Osteoblast (primary cell): ENCODE measurements at places on chromosomes 7 and 10. TPM values are rescaled to one million over a fixed set of nuclear protein-coding genes. Genes with fewer than 3 reads are reported as not detected.

DNA sequence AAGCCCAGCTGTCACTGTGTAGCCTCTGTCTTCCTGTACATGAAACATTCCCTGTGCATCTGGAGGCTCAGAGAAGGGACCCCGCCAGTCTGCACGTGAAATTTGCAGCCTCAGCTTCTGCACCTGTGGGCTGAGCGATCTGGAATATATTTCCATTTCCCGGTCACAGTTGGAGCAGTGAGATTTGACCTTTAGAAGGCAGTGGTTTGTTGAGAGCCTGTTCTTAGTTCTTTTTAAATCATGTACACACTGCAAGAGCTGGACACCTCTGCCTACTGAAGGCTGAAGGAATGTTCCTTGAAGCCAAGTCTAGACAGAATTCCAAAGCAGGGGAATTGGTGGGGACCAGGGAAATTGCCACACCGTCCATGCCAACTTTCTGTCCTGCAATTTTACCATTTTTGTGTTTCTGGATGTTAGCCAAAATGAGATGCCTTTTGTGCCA is 706.6 kb downstream of the INHBA start:
- H3K4me1 ChIP-seq = no peaks in the 10 kb centered on the region
- no peak overlapping the region for H3K27ac ChIP-seq
- no peaks in the 10 kb centered on the region for H3K27me3 ChIP-seq
- DNase-seq = no peak

GRCh38 chr10:90111671-90112070 is 410.3 kb downstream of the KIF20B start:
- H3K36me3 ChIP-seq = no peaks in the 10 kb centered on the region
- H3K4me1 ChIP-seq = peaks cover 10% of the 10 kb centered on the region
- H3K27me3 ChIP-seq = no peaks in the 10 kb centered on the region
- H3K4me3 ChIP-seq = no peak overlapping the region

DNA sequence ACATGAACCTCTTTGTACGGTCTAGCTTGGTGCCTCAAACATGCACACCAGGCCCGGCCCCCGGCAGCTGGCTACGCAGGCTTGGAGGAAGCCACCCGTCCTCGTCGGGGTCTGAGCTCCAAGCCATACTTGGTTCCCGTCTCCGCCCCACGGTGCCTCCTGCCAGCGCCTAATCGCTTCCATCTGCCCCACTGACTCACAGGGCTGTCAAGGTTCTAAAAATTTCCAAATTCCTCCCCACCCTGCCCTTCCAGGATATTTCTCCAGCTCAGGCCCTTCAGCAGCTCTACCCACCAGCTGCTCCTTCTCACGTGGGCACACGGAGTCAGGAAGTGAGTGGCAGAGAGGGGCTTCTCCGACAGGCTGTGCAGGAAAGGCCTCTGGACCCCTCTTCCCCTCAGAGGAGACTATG is 38.8 kb downstream of the TMEM270 start:
- peak; percentile 98 for DNase-seq
- H3K4me3 ChIP-seq = no peak overlapping the region
- H3K4me1 ChIP-seq = peaks cover 37% of the 10 kb centered on the region
- peak overlapping the region; percentile 76 for H3K27ac ChIP-seq
- H3K27me3 ChIP-seq = no peaks in the 10 kb centered on the region
- no peaks in the 10 kb centered on the region for H3K36me3 ChIP-seq

Gene TUBB8
- not detected in 2 replicates for total RNA-seq

Gene COL1A2
- total RNA-seq = 8,305 and 11,912 TPM in 2 replicates

DNA sequence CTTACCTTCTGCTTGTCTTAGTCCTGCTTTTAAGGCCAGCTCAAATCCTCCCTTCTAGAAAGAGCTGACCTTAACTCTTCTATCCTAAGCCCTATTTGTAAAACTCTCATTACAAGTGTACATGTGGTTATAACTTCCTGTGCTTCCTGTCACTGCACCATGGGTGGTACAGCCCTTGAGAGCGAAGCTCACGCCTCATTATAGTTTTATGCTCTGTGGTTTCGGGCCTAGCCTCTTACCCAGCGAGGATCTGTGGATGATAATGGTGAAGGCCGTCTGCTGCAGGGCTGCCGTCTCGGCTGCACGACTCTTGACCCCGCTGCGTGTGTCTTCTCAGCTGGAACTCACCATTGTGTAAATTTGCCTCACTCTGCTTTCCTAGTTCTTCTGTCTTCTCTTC is 74.6 kb downstream of the CUL1 start:
- peaks cover 13% of the 10 kb centered on the region for H3K4me1 ChIP-seq
- no peak overlapping the region for H3K4me3 ChIP-seq
- DNase-seq = no peak
- H3K27ac ChIP-seq = peak overlapping the region; percentile 72
- peaks cover 28% of the 10 kb centered on the region for H3K36me3 ChIP-seq
